Left ventricle myocardium superior (tissue), 1 donor: ENCODE measurements at places on chromosomes 2 and 18. TPM values are rescaled to one million over a fixed set of nuclear protein-coding genes. Genes with fewer than 3 reads are reported as not detected.

CYP27A1 gene
- total RNA-seq, result 7.9 TPM

NCKAP5 gene
- 2.8 TPM for total RNA-seq

APOB gene
- 9.7 TPM for total RNA-seq

DSEL gene
- total RNA-seq, result 2.2 TPM

RAB6C gene
- total RNA-seq, result 0.25 TPM

HDHD2 gene
- 40.2 TPM for total RNA-seq

POLR1A gene
- 15.4 TPM for total RNA-seq

DNA sequence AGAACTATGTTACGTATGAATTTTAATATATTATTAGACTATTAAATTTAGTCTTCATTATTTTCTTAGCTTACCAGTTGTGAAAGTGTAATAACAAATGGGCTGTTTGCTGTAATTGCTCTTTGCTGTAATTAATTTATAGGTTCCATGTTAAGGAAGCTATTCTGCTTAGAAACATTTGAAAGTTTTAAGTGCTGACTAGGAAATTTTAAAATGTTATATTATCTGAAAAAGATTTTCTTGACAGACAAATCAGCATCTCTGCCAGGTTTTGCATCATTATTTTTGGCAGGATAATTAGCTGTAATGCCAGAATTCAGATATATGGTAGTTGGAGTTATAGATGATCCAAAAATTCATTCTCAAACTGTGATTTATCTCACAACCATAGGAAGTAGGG, 42.2 kb downstream of the OTX1 start:
- no peak for DNase-seq

- DNase-seq, result no peak
Observed at GRCh38 chr2:41495050-41495449, 552.8 kb upstream of the PKDCC start.

DNA sequence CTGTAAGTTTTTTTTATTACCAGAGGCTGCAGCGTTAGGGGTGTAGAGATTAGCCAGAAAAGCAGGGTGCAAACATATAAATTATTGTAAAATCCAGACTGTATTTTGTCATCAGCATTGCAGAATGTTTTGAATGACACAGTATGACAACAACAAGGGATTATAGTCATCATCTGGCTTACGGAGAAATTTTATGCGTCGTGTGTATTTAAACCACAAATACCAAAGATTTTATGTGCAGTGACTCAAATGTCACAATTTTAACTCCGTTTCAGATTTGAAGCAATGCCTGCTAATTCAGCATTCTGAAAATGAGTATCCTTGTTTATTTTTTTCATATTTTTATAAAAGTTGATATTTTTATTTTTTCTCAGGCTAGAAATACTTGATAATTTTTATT, 19.4 kb upstream of the TMX3 start:
- no peak for DNase-seq

GRCh38 chr2:172108587-172108930, 5.9 kb upstream of the DLX2 start:
- no peak for DNase-seq

GRCh38 chr2:219520079-219520478, 5.8 kb downstream of the ASIC4 start:
- no peak for DNase-seq

GRCh38 chr18:13219593-13220159, 1.1 kb downstream of the LDLRAD4 start:
- no peak for DNase-seq

- no peak for DNase-seq
Observed at GRCh38 chr2:234773764-234774409, 177.9 kb upstream of the SH3BP4 start.

- no peak for DNase-seq
Observed at GRCh38 chr18:34281722-34282121, 57.0 kb upstream of the NOL4 start.

DNA sequence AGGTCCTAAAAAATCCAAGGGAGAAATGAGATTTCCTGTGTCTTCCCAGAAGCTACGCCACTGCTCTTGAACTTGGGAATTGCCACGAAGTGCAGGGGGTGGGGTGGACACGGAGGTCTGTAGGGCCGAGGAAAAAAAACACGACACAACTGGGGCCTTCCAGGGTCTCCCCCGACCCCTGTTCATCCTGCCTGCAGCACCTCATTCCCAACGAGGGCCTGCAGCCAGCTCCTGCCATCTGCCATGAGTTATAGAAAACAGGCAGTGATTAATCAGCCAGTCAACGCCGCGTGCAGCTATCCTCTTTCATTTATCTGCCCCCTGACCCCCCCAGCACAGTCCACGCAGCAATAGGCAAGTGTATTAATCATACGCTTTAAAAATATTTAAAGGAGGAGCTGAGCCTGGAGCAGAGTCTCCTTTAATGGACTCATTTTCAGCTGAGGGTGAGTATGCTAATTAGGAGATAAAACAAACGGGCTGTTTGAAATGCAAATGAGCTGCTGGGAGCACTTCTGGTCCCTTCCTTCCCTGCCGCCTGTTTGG, 209.9 kb downstream of the TFCP2L1 start:
- no peak for DNase-seq

DNA sequence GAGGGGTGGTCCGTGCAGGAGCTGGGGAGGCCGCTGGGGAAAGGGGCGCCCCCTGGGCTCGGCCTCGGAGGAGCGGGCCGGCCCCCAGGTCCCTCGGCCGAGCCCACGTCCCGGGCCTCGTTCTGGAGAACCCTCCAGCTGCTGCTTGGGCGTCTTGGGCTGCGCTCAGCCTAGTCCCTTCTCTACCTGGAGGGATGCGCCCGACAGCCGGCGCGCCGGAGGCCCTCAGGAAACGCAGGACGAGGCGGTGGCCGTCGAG, 293 bp upstream of the D2HGDH start:
- DNase-seq, result no peak

DNA sequence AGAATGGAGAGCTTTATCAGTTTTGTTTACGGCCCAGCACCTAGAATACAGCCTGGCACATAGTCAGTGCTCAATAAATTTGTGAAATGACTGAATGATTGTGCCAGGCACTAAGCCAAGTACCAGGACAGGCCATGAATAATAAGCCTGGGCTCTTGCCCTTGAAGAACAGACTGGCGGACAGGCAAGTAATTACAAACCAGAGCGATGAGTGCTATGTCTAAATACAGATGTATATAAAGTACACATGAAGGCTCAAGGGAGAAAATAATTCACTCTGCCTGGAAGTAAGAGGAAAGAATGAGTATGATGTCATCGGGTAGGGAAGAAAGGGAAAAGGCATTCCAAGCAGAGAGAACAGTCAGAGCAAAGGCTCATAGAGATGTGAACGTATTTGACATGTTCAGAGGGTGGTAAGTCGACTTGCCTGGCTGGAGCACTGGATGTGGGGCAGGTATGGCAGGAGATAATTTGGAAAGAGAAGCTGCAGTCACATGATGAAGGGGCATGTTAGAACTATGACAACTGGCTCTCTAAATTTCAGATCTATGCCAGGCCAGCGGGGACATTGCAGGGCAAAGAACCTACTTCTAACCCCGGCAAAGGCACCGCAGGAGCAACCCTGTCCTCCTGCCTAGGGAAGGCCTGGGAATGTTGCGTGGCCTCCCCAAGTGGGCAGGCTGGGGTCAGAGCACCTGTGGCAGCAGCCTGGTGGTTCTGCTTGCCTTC, 119.1 kb upstream of the STPG4 start:
- no peak for DNase-seq

GRCh38 chr18:56541793-56542192, 96.6 kb downstream of the TXNL1 start:
- DNase-seq, result no peak

- no peak for DNase-seq
Observed at GRCh38 chr2:144553379-144553778, 33.5 kb upstream of the ZEB2 start.

DNA sequence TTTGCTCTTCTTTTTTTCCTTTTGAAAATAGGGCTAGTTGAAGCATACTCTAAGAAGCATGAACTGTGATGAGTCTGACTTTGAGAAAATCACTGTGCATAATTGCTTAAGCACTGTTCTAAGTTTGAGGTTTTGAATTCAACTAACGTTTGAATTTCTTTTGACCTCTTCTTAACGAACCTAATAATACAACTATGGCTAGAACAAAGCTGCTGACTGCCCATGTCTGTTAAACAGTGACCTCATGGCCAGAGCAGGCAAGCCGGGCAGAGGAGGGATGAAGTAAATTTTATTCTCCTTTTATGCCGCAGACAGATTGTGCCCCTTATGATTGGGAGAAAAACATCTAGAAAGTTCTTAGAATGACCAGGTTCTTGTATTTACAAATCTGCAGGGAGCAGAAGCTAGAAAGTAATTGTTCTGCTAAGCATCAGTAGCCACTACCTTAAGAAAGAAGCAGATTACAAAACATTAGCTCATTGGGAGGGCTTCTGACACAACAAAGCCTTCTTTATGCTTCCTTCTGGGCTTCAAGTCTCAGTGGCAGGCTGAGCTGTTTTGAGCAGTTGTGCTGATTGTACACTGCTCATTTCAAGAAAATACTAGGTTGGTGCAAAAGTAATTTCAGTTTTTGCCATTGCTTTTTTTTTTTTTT, 97.8 kb upstream of the RASGRP3 start:
- DNase-seq, result no peak

- no peak for DNase-seq
Observed at GRCh38 chr2:239387811-239388210, 13.0 kb downstream of the HDAC4 start.

- DNase-seq, result no peak
Observed at GRCh38 chr18:39702888-39703287, 2137.3 kb upstream of the CELF4 start.

- no peak for DNase-seq
Observed at GRCh38 chr2:230931556-230932231, 6.7 kb upstream of the GPR55 start.

DNA sequence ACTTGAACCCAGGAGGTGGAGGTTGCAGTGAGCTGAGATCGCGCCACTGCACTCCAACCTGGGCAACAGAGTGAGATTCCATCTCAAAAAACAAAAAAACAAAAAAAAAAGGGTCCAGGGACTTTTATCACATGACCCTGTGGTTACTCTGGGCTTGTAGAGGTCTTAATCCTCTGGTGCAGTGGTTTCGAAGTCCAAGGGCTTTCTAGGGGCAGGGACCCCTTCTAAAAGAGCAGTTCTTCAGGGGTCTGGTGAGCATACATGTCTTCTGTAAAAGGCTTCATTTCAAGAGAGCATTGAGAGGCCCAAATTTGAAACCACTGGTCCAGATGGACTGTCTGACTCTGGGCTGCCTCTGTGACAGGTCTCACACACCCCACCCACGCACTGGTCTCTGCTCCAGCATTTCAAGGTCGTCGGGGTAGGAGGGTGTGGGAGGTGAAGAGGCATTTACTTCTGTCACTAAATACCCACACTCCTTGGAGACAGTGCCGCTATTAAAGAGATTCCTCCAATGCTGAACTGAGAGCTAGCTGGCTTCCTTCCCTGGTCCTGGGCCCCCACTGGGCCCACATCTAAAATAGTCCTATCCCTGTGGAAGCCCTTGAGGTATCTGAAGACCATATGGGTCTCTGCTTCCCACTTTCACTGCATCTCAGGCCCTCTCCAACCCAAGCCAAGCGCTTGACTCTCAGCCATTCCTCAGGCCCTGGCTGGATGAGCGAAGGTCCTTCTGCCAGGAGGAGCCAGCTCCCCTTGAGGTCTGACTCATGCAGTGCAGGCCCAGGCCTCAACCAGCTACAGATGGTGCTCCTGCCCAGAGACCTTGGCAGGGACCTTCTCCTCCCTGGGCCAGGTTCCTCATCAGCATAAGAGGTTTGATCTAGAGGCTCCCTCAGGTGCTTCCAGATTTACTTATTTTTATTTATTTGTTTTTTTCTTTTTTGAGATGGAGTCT, 44.8 kb downstream of the PAX8 start:
- peak; percentile 47 for DNase-seq

DNA sequence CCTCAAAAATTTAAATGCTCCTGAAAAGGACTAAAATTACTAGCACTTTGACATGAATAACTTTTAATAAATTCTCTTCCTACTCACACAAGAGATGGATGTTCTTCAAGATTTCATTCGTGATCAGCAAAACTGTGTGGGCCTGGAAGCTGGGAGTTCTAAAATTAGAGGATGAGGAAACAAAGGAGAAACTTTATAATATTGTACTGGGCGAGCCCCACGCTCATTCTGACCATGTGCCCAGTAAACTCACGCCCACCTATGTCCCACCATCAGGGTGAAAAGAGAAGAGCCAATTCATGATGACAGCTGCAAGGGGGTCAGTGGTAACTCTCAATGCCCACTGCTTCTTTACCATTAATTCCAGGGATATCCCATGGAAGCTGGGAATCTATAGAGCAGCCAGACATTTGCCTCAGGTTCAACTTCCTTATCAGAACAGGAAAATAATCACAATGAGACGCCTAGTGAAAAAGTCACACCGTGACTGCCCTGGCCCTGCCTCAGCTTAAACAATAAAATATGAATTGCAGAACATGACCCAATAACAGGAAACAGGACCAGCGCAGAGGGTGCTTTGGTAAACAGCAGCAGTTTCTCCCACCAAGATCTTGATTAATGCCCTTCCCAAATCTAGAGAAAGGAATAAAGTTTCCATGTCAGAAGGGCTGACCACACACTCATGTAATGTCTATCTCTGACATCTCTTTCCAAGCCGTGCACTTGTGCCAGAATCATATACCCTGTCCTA, 438.6 kb downstream of the TXNL1 start:
- DNase-seq, result no peak

DNA sequence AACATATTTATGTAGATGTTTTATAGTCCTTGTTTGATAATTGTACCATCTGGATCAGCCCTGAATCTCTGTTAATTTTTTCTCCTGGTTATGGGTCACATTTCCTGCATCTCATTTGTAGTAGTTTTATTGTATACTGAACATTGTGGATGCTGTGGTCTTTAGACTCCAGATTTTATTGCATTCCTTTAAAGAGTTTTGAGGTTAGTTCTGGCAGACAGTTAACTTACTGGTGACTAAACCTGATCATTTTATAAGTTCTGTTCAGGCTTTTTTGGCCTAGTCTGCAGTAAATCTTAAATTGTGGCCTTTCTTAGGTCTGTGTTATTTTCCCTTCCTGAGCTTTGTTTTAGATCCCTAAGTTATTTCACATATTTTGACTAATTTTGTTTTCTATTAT, 84.3 kb downstream of the FANCL start:
- no peak for DNase-seq

GRCh38 chr2:187442378-187442777, 5.7 kb downstream of the CALCRL start:
- DNase-seq, result no peak

DNA sequence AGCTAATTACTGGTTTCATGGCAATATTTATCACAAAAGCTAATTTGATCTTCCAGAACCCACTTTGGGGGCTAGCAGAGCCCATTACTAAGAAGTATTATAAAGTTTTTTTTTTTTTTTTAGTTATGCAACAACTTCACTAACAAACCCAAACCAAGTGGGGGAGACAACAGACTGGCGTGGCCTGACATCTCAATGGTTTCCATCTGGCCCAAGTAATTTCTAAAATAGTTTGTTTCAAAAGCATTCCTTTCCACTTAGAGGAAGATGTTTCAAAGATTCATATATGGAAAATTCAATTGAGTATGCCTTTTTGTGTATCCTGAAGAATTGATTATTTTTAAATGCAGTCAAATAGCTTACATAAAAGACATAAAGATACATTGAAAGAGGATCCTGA, 367.1 kb downstream of the HRH4 start:
- no peak for DNase-seq
